ENCODE measurements at places on chromosomes 12 and 14.
A peak's percentile ranks its signal among the peaks of the same experiment; 100 is the strongest.

GRCh38 chr14:86858591-86858990 lies 1134.4 kb downstream of the GALC start:
- no peak for DNase-seq

- DNase-seq, result no peak
Observed at GRCh38 chr14:75205591-75205990, 29.2 kb upstream of the TMED10 start.

DNA sequence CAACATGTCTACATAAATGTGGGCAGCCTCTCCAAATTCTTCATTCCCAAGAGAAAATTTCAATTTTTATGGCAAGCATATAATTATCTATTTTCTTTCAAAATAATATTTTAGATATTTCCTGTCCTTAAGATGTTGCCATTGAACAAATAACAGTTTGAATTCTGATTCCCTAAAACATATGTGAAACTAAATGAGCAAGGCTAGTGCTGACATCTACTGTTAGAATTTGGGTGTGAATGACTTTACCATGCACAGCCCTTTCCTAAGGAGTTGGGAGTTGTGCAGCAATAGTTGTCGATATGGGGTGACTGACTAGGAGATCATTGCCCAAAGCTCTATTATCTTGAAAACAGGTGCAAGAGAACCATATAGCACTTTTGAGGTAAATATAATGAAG lies 108.2 kb upstream of the SLC38A4 start:
- DNase-seq, result no peak

DNA sequence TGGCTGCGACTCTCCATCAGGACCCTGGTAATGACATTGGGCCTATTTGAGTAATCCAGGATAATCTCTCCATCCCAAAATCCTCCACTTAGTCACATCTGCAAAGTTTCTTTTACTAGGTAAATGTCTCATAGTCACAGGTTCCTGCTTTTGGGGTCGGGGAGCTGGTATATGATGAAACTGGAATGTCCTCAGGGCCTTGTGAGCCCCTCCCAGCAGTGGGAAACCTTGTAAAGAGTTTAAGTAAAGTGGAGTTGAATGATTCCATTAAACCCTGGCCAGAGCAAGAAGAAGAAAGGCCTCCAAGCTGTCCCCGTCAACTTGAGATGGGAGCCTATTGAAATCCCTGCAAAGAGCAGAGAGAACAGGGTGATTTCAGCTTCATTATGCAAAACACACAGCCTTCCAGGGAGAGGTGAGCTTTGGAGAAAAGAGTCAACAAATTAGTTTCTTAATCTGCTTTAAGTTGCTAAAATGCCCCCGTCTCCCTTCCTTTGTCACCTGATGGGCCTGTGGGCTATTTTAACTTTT lies 12.6 kb downstream of the WSCD2 start:
- no peak for DNase-seq

DNA sequence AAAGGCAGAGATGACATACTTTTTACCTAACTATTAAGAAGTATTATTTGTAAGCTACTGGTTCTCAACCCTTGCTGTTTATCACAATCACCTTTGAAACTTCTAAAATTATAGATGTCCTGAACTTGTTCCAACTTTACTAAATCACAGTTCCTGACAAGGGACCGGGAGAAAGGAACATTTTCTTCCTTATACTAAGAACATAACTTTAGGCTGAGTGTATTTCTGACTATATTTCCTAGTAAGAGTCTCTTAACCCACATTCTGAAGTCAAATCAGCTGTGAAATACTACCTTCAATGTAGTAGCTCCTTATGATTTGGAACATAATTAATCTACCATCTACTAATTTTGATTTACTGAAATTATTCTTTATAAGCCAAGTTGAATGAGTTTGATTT lies 80.2 kb downstream of the BAZ1A start:
- no peak for DNase-seq

DNA sequence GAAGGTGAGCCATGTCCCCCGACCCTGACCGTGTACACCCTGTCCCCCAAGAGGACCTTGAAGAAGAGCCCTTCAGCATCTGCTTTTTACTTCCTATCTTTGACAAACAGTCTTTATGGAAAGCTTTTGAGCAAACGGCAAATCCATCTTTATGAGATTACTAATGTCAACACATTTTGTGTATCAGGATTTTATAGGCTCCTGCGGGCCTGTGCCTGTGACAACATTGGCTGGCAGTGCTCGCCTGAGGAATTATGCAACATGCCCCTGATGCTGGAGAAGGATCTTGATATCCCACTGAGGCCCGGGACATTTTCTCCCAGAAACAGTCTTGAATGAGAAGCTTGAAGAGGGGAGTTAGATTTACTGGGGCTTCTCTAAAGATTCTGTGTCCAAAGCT lies 416.5 kb downstream of the NRXN3 start:
- no peak for DNase-seq

DNA sequence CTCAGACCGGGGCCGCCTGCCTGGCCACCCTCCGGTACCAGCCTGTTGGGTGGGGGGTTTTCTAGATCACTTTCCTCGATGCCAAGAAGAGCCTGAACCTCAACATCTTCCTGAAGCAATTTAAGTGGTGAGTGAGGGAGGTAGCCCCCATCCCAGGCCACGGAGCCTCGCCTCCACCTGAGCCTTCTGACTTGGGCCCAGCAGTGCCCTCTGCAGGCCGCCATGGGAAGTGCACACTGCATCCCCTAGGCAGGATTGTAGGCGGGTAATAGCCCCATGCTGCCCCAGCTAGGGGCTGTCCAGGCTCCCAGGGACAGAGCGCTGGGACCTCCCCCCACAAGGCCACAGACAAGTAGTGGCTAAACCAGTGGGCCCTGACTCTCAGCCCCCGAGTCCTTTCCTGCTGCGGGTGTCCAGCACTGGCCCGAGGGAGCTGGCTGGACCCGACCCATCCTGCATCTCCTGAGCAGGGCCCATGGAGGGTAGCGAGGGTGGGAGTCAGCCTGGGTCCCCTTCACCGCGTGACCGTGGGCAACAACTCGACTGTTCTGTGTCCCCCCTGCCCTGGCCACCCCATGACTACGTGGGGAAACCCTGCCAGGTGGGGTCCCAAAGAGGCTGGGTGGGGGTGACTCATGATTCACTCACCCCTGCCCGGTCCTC lies 15.3 kb upstream of the ADSS1 start:
- peak; percentile 27 for DNase-seq

GRCh38 chr12:107661830-107662229 lies 23.8 kb upstream of the PWP1 start:
- no peak for DNase-seq

- no peak for DNase-seq
Observed at GRCh38 chr12:132886529-132887477, 602 bp downstream of the CHFR start.

GRCh38 chr14:25750436-25750835 lies 700.5 kb upstream of the STXBP6 start:
- no peak for DNase-seq

DNA sequence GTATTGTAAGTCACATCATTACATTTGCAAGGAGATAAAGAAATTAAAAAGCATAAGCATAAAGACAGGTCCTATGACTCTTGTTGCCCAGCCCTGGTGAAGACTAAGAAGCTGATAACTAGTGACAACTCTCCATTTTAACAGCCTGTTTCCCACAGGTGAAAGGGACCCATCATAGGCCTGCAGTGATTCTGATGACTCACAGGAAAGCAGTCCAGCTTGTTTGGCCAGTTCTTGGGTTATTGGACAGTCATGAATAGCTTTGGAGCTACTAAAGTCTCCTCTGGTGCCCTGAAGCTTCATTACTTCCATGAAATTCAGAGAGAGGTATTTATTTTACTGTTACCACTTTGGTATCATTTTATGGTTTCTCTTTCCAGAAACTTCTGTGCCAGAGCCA lies 55.5 kb upstream of the DYRK2 start:
- DNase-seq, result no peak

GRCh38 chr12:24880732-24881131 lies 68.2 kb downstream of the BCAT1 start:
- DNase-seq, result no peak

GRCh38 chr14:102180248-102180998 lies 40.7 kb downstream of the WDR20 start:
- DNase-seq, result no peak

DNA sequence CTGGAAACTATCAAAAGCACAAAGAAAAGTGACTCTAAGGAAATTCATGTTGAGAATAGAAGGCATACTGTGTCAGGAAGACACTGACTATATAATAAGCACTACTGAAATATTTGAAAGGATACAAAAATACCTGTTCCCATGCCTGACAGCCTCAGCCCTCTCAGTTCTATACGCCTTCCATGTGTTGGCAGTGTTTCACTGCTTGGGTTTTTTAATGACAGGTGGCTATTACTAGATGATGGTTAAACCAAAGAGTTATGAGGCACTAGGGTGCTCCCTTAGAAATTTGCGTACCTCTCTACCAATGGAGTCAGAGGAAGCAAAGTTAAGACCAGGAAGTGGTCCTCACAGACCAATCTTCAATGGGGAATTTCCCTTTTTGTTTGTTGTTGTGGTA lies 25.6 kb upstream of the SLC5A8 start:
- no peak for DNase-seq

Data from activated CD8-positive, alpha-beta memory T cell treated with anti-CD3 and anti-CD28 coated beads for 1 hour (primary cell).